Islet precursor cell (in vitro differentiated cells): ENCODE measurements at places on chromosomes 2 and 18.

DNA sequence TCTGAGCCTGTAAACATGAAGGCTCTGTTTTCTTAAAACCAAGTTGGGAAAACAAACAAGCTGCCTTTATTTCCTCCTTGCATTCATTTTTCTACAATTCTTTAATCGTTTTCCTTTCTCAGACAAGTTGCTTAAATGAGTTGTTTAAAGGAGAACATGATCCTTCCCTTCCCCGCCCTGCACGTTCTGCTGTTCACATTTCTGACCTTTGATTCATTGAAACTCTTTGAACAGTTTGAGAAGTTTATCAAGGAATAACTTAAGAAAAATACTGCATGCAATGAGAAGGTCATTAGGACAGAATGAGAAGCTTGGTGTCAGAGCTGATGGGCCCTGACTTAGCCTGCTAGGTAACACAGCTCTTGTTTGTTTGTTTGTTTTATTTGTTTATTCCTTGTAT, 181.6 kb downstream of the PARD3B start:
- DNase-seq, result no peak

DNA sequence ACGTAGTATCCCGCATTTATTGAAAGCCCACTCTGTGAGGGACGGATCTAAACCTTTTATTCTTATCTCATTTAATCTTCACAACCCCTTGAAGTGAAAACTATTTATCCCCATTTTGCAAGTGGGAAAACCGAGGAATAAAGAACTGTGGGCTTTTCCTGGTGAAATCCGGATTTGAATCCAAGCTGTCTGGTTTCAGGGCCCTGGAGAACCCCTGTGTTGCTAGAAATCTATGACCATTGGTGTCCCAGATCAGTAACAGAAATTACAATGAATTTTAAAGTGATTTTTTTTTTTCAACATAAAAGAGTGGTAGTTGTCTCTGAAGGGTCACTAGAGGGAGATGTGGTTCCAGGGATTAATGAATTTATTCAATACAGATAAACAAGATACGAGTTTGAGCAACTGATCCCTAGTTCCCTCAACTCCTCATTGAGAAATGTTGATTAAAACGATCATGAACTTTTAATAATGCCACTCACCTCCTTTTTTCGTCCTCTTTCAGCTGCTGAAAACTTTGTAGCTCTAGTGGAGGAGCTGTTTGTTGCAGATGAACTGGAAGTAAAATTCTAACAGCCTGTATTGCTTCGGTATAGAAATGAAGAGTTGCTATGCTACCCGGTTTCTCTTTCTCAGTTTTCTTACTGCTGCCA, 940 bp downstream of the XRCC5 start:
- no peak for DNase-seq

GRCh38 chr2:134232868-134233727, 20.8 kb upstream of the MGAT5 start:
- no peak for DNase-seq

DNA sequence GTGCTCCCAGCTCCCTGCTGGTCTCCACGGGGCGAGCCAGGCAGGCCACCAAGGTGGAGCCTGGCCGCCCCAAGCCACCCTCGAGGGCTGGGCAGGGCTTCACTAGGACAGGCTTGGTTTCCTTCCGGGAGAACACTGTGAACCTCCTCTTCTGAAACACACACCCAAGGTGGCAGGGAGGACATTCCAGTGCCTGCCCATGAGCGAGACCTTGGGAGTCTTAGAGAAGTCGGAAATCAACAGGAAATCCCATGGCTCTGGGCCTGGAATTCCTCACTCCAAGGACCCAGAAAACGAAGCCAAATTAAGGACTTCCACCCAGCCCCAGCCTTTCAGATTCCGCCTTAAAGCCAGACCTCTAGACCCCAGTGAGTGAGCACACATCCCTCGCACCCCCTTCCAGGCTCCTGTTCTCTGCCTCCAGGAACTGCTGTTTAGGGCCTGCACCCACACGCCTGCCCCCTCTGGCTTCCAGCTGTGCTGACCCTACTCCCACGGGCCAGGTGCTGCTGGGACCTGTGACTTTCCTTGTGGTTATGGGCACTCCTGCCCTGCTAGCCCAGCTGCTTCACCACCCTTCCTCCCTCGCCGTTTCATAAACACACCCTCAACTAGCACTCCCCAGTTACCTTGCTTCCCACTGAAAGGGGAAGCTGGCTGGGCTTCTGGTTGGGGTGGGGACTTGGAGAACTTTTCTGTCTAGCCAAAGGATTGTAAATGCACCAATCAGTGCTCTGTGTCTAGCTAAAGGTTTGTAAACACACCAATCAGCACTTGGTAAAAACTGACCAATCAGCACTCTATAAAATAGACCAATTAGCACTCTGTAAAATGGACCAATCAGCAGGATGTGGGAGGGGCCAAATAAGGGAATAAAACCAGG, 13.7 kb downstream of the GPR17 start:
- DNase-seq, result no peak
